Stimulated activated CD8-positive, alpha-beta memory T cell treated with anti-CD3 and anti-CD28 coated beads, Interleukin-4, amount 100 ng/mL, for 4 hours (primary cell): ENCODE measurements at places on chromosomes 11 and 22.

DNA sequence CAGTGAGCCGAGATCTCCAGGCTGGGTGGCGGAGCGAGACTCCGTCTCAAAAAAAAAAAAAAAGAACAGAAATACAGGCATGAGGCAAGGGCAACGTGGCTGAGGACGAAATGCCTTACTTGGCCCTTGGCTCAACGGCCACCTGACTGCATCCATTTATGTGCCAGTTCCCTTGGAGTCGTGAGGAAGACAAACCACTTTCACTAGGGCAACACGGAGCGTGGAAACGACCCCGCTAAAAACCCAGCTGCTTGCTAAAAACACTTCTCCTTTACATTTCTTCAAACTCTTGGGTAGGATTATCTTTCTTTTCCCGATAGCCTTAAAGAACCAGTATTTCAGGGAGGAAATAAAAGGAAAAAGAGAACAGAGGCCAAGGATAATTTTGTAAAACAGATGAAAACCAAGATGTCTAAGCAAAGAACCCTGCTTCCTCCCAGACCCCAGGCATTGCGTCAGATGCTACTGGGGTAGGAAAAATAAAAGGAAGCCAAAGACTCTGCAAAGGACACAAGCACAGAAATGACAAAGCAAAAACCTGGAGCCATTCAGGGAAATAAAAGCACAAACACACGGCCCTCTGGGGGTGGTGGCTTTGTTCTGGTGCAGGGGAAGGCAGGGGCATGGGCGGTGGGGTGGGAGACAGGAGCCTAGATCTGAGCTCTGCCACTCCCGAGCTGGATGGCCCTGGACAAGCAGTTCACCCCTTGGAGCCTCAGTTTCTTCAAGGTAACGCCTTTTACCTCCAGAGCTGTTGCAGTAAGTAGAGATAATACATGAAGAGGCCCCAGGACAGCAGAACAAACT is 37.0 kb downstream of the PC start:
- no peak for DNase-seq

- DNase-seq = no peak
Measured at GRCh38 chr22:45511847-45512261, 9.2 kb downstream of the FBLN1 start.

DNA sequence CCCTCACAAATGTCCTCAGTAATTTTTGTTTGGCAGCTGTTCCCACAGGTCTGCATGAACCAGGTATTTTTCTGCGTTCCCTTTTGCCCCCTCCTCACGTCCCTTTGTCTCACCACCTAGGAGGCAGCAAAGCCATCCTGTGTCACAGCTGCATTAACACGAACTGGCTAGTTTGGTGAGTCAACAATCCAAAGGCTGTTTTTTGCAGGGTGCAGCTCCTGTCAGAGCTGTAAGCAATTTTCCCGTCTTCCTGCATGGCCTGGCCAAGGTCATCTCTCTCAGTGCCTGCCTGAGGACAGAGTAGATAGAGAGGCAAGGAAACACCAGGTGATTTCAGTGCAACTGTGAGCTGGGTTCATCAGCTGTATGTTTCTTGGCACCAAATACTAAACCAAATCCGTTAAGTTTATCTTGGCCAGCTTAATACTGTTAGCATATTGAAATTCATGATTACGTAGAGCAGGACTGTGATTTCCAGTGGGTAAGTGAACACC is 20.6 kb upstream of the VSIG10L2 start:
- no peak for DNase-seq

- peak; percentile 2 for DNase-seq
Measured at GRCh38 chr11:107859459-107860239, 1.1 kb upstream of the SLC35F2 start.

DNA sequence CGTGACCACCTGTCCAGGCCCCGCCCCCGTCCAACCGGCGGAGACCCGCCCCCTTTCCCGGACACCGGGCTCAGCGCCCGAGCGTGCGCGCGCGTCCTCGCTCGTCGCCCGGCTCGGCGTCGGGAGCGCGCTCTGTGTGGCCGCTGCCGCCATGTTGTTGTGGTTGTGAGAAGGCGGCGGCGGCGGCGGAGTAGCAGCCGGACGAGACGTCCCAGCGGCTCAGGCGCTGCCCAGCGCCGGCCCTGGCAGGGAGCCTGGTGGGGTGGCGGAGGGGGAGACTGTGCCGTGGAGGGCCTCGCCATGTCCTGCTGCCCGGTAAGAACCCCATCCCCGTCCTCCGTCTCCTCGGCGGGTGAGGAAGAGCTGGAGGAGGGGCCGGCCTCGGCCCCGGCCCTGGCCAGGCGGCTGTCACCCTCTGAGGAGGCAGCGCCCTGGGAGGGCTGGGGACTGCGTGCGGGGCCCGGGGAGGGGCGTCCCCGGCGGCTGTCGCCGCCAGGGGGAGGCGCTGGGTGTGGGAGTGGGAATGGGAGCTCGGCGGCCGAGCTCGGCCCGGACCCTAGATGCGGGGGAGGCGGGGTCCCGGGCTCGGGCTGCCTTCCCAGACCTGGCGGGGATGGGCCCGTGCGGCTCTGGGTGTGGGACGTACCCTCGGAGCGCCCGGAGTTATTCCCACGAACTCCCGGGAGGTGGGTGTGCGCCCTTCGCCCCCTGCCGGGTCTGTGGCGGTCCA is at the start of gene MTMR3:
TSS of gene MTMR3 (plus strand) at position 130 of the 730 bp plus-strand sequence. CDS start 87,886 bp downstream, outside the sequence.
- DNase-seq = peak; percentile 80

DNA sequence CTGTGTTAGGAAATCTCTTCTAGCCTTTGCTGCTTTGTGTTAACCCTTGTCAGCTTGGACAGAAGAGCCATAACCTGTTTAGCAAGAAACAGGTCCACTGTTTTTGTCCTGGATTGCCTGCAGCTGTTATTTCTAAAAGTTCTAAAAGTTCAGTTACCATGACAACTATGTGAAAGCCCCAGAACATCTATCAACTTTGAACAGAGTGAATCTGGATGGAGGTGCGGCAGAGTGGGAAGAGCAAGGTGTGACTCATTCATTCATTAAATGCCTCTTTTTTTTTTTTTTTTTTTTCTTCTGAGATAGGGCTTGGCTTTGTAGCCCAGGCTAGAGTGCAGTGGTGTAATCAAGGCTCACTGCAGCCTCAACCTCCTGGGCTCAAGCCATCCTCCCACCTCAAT is 50.5 kb downstream of the RBX1 start:
- no peak for DNase-seq

DNA sequence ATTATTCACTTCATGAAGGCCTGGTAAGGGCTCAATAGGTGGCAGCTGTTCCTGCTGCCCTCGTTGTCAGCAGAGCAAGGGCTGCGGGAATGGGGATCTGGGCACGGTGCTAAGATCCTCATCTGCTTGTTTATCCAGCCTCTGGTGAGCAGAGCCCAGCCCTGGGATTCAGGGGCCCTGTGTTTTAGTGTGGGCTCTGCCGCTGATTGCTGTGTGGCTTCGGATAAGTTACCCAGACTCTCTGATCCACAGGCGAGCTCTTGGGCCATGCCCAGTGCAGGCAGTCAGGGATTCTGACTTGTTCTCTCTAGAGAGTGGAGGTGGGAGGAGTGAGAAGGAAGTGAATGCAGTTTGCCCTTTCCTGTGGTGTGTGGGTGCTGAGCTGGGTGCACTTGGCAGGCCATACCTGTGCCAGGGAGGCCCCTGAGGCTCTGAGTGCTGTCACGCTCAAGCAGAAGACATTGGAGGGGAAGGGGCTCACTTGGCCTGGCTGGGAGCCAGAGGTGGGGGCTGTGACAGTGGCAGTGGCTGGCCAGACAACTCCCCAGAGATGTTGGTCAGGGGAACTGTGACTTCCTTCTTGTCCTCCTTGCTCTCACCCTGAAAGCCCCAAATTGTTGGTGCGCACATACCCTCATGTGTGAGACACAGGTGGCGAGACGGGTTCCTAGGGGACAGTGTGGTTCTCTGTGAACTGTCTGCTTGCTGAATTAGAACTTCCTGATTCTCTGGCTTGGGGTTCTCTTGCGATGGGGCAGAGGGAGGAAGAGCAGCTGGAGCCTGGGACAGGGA is 43.7 kb downstream of the CD82 start:
- no peak for DNase-seq

- DNase-seq = no peak
Measured at GRCh38 chr11:94424011-94424410, 22.8 kb upstream of the GPR83 start.
